ENCODE measurements at places on chromosomes 6 and 20. TPM values are rescaled to one million over a fixed set of nuclear protein-coding genes. Genes with fewer than 3 reads are reported as not detected.

GGTLC1 gene
- not detected for polyA plus RNA-seq

GRCh38 chr20:7993703-7994102 is 25.9 kb downstream of the TMX4 start:
- no peak for DNase-seq

SLC22A7 gene
- polyA plus RNA-seq = 0.39 TPM

PTCHD4 gene
- 1.7 TPM for polyA plus RNA-seq

- DNase-seq = no peak
Observed at GRCh38 chr6:150813993-150814359, 51.5 kb upstream of the MTHFD1L start.

DNA sequence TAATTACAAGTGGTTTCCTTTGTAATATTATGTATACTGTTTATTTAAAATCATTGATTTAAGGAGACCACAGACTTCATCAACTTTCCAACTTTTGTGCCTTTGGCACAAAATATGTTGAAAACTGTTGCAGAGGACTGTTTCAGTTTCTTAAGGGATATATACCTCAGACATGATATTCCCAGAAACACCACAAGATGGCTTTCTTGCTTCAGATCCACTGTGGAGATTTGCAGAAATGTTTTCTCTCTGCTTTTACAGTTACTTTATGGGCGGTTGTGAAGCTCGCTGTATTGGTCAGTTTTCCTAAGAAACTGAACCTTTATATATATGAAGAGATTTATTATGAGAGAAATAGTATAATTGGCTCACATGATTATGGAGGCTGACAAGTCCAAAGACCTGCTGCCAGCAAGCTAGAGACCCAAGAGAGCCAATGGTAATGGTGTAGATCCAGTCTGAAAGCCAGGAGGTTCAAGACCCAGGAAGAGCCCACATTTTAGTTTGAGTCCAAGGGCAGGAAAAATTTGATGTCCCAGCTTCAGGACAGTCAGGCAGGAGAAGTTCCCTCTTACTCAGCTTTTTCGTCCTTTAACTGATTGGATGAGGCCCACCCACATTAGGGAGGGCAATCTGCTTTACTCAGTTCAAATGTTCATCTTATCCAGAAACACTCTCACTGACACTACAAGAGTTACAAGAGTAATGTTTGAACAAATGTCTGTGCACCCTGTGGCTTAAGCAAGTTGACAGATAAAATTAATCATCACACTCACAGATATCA is 12.8 kb downstream of the ME1 start:
- DNase-seq = no peak

DNA sequence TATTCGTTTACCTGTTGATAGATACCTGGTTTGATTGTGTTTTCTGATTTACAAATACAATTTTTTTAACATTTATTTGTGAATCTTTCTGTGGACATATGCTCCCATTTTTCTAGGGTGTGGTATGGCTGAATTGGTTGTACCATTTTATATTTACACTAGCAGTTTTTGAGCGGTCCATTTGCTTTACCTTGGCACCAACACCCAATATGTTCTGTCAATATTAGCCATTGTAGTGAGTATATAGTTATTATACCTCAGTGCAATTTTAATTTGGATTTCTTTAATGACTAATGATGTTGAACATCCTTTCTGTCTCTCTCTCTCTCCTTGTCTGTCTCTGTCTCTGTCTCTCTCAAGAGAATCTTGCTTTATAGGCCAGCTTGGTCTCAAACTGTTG is 278.5 kb downstream of the CDKAL1 start:
- DNase-seq = no peak

- DNase-seq = no peak
Observed at GRCh38 chr6:116446399-116446798, 14.8 kb upstream of the CALHM6 start.
